LoVo (cell line): ENCODE measurements at places on chromosomes 4 and X.

DNA sequence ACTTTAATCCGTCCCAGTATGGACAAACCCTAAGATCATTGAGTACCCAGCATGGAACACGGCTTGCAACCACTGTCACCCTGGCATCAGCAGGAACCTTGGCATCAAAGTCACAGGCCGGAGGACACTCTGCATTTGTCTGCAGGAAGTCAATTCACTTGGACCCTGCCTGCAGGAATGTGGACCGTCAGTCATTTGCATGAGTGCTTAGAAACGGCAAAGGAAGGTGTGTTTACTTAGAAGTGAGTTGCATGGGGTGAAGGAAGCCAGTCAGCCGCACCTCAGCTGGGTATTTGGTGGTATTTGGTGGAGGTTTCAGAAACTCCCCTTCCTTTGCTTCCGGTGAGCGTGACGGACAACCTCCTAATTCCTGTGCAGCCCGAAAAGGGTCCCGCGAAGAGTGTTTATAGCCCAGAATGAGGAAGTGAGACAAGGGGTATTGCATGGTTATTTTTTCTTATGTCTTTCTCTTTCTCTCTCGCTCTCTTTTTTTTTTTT, 15.5 kb downstream of the P2RY8 start:
- DNase-seq: no peak

DNA sequence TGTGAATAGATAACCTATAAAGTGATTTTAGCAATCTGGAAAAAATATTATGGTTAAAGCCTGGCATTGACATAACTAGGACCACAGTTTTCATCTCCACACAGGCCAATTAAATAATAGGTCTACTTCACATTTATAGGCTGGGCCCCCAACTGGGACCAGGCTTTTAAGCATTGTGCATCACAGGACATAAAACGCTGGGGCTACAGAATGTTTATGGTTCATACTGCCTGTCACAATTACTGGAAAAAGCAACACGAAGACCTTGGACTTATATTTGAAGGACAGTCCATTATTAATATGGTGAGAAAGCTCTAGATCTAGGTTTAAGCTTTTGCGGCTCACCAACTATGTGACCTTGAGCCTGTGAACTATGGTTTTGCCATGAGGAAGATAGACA, 94.2 kb downstream of the MFAP3L start:
- DNase-seq: no peak

DNA sequence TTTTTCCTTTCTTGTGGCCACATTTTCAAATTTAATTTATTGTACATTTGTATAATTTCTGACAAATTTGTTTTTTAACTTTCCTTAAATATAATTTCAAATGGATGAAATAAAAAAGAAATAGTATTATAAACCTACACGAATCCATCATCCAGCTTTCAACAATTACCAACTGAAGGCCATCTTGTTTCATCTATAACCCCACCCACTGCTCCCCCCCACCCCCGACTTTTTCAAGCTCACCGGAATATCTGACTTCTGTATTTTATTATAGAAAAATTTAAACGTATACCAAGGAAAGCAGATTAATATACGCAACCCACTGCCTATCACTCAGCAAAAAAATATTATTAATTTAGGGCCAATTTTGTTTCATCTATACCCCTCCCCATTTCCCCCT, 1.1 kb downstream of the MORF4L2 start:
- DNase-seq: no peak

- no peak for DNase-seq
Observed at GRCh38 chr4:52110171-52110570, 59.1 kb downstream of the SPATA18 start.

GRCh38 chr4:76210452-76210851, 3.2 kb downstream of the SCARB2 start:
- DNase-seq: no peak
